8988T (cell line): ENCODE measurements at places on chromosomes 13 and 19.

DNA sequence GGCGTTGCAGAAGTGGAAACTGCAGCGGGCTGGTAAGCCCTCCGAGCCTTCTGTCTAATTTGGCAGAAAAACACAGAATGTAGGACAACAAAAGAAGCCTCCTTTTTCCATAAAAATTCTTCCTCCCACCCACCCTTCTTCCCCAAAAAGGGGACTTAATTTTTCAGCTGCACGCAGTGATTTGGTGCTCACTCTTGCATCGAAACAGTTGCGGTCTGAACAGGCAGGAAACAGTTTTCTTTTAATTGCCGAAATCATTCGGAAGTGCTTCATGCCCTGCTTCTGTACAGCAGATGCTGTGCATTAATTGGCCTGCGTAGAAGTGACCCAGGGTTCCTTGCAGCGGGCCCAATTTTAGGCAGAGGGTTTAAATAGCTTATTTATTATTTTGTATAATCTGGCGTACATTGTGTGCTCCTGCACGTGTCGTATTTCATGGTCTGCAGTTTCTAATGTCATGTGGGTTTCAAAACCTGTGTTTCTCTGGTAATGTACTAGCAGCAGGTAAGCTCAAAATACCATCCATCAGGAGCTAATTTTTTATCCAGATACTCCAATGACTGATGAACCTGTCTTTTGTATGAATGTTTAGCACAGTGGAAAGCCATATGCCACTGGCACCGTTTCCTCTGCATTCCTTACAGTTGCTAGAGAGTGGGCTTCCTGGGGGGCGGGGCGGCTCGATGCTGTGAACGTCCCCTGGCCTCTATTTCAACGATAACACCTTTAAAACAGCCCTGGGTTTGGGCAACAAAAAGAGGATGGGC is 66.6 kb downstream of the GGACT start:
- no peak for DNase-seq

- DNase-seq: no peak
Measured at GRCh38 chr19:38036707-38037611, 130.0 kb downstream of the SIPA1L3 start.

DNA sequence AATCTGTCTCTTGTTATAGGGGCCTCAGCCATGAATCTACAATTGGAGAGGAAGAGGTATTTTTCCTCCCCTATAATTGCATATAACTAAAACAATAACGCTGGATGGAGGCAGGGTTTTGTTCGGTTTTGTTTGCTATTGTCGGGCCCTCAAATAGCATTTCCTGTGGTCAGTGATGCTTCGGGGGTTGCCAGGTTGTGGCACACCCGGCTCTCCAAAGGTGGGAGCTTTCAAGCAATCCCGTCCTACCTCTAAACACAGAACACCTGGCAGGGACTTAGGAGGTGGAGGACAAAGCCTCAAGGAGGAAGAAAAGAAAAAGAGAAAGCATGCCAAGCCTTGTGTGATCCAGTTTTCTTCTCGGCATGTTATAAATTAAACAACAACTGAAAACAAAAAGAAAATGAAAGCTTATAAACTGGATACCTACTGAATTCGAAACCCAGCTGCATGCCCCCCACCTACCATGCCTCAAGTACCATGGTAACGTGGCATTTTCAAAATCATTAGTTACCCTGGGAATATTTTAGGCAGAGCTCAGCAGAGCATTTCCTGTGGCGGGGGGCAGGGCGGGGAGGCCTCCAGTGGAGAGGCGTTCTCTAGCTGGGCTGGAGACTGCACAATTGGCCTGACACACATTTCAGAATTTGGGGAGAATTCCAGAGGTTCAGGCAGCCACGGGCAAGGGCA is 213.8 kb downstream of the DCLK1 start:
- DNase-seq: no peak

DNA sequence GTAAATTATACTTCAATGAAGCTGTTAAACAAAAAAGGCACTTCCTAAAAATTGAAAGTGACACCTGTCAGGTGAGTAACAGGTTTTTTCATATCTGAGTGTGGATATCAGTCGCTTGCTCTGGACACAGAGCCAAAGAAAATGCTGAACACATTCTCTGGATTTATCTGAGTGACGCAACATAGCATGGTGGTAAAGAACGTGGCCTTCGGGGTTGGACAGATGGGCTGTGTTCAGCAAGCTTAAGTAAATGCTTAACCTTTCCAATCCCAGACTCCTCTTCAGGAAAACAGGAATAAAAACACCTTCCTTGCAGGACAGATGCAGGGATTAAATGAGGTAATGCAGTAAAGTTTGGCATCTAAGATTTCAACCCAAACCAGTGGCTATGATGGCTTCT is 132.0 kb downstream of the FOXO1 start:
- DNase-seq: no peak

GRCh38 chr19:20612711-20613316 is 47.2 kb upstream of the ZNF737 start:
- no peak for DNase-seq

GRCh38 chr19:49141352-49141751 is 13.8 kb downstream of the HRC start:
- DNase-seq: no peak

- DNase-seq: no peak
Measured at GRCh38 chr13:98105929-98106336, 37.0 kb upstream of the FARP1 start.

DNA sequence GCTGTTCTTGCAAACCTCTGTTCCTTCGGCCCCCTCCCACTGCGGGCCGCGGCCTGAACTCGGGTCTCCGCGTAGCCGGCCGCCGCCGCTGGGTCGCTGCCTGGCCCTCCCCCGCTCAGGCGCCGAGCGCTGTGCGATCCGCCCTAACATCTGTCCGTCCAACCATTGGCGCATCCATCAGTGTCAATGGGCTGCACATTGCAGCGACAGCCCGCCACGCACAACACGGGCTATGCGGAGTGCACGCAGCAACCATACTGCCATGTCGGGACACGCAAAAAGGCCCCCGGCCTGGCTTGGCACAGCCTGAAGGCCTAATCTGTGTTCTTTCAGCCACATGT is 2.6 kb upstream of the TSHZ3 start:
- no peak for DNase-seq

DNA sequence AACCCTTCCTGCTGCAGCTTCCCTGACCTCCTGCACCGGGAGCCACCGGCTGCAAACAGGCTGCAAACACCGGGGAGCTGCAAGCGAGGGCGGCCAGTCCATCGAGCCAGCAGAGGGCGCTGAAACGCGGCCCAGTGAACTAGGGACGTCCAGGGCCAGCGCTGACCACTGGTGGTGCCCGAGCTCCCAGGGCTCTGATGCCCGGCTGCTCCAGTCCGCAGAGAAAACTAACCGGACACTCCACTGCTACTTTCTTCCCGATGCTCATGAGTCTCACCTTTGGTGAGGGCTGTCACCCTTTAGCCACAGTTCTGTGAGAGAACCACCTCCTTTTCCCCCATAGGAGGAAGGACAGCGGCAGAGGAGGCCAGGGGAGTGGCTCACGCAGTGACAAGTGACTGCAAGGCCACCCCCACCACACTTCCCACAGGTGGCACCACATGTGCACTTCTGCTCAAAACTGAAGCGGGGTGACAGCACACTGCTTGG is 82.8 kb upstream of the MTIF3 start:
- peak; percentile 60 for DNase-seq

GRCh38 chr13:38879278-38879677 is 111.4 kb downstream of the STOML3 start:
- DNase-seq: no peak

GRCh38 chr13:26831336-26831908 is 70.8 kb upstream of the GPR12 start:
- no peak for DNase-seq
